ENCODE measurements at places on chromosomes 5 and 9.

GRCh38 chr9:97852399-97853055 is 499 bp upstream of the FOXE1 start:
- peaks cover 61% of the 10 kb centered on the region for H3K4me1 ChIP-seq
- DNase-seq = no peak
- H3K27ac ChIP-seq = no peak overlapping the region

- H3K4me3 ChIP-seq = no peak overlapping the region
- DNase-seq = no peak
- no peak overlapping the region for H3K27ac ChIP-seq
- no peaks in the 10 kb centered on the region for H3K36me3 ChIP-seq
- H3K4me1 ChIP-seq = no peaks in the 10 kb centered on the region
Observed at GRCh38 chr9:26054600-26055520, 376.6 kb upstream of the TUSC1 start.

GRCh38 chr5:160638161-160638742 is 213.8 kb downstream of the ATP10B start:
- H3K27ac ChIP-seq = no peak overlapping the region
- no peaks in the 10 kb centered on the region for H3K4me1 ChIP-seq
- no peak for DNase-seq
- no peak overlapping the region for H3K4me3 ChIP-seq
- no peaks in the 10 kb centered on the region for H3K27me3 ChIP-seq
- no peaks in the 10 kb centered on the region for H3K36me3 ChIP-seq

DNA sequence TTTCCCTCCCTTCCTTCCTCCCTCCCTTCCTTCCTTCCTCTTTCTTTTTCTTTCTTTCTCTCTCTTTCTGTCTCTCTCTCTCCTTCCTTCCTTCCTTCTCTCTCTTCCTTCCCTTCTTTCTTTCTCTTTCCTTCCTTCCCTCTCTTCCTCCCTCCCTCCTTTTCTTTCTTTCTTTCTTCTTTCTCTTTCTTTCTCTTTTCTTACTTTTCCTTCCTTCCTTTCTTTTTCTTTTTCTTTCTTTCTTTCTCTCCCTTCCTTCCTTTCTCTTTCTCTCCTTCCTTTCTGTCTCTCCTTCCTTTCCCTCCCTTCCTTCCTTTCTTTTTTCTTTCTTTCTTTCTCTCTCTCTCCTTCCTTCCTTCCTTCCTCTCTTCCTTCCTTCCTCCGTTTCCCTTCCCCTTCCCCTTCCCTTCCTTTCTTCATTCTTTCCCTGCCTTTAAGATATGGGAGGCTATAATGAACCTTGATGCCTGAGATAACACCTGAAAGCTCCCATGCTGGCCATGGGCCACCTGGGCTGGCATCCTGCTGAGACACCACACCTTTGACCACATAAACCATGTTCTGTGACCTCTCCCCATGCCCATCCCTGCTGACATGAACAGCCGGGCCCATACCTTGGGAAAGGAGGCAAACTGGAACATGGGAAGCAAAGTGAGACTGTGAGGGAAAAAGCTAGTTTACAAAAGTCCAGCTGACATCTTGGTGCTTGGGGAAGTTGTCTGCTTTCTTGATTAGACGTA is 197.8 kb upstream of the ZNF618 start:
- no peak for DNase-seq
- H3K27ac ChIP-seq = no peak overlapping the region
- H3K4me1 ChIP-seq = peaks cover 2% of the 10 kb centered on the region
- peaks cover 13% of the 10 kb centered on the region for H3K27me3 ChIP-seq
- no peaks in the 10 kb centered on the region for H3K36me3 ChIP-seq

DNA sequence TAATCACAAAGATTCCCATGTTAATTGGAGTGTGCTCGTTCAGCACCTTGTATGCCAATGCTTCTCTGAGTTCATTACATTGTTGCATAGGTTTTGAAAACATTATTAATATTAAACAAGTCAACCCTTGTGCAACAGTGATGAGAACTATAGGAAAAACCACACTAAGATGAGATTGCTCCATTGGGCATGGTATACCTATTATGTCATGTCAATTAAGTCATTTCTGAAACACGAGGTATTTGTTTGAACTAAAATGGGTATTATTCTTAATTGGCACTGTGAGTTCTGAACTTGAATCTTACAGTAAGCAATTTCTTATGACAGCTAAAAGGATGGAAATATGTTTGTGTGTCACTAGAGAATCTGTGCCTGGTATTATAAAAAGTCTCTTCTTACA is 447.7 kb downstream of the EFNA5 start:
- H3K4me3 ChIP-seq = no peak overlapping the region
- H3K4me1 ChIP-seq = no peaks in the 10 kb centered on the region
- no peaks in the 10 kb centered on the region for H3K27me3 ChIP-seq

DNA sequence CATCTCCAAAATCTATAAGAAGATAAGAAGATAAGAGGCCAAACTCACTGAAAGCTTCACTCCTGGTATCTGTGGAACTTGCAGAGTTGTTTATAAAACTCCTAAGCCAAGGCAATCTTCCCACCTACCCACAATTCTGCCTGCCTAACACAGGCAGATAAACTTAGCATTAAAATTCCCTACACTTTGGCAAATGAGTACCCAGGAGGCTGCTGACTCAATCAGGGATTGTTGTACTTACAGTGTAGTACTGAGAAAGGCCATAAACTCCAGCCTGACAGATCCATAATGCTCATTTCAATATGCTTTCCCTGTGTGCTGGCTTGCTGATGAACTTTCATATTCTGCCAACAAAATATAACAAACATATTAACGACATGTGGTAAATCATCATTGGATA is 725.2 kb downstream of the BRINP1 start:
- no peak overlapping the region for H3K27ac ChIP-seq
- H3K27me3 ChIP-seq = no peaks in the 10 kb centered on the region
- H3K4me1 ChIP-seq = no peaks in the 10 kb centered on the region
- no peaks in the 10 kb centered on the region for H3K36me3 ChIP-seq
- no peak for DNase-seq

DNA sequence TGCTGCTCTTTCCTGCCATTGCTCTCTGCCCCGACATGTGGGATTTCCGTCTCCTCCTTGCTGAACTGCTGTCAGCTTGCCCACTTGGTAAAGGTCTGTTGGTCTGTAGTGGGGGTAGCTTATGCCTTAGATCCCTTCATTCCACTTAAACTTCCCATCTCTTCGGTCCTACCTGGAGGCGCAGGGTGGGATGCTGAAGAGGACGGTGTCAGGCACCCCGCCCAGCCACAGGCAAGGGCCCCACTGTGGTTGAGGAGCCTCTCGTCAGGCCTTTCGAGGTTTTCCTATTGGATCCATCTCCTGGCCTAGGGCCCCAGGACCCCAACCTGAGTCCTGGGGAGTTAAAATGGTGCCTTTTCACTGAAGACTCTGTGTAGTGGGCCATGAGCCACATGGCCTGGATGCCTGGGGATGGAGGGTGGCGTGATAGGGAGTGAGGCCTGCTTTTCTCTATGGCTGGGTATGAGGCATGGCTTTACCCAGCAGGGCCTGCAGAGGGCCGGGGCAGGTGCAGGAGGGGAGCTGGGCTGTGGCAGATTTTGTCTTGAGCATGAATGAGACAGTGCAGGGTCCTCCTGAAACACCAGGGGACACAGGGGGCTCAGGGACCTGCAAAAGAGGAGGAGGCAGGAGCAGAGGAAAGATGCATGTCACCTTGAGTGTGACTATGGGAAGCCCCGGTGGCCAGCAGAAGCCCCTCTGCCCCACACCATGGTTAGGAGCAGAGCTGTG is 25.8 kb upstream of the RNF130 start:
- no peak overlapping the region for H3K4me3 ChIP-seq
- H3K27me3 ChIP-seq = no peaks in the 10 kb centered on the region
- no peaks in the 10 kb centered on the region for H3K4me1 ChIP-seq
- no peaks in the 10 kb centered on the region for H3K36me3 ChIP-seq
- H3K27ac ChIP-seq = no peak overlapping the region

GRCh38 chr5:36777105-36777757 is 99.3 kb upstream of the NIPBL start:
- no peak overlapping the region for H3K27ac ChIP-seq
- H3K4me3 ChIP-seq = no peak overlapping the region
- H3K36me3 ChIP-seq = no peaks in the 10 kb centered on the region
- no peaks in the 10 kb centered on the region for H3K4me1 ChIP-seq
- no peak for DNase-seq
- no peaks in the 10 kb centered on the region for H3K27me3 ChIP-seq

GRCh38 chr5:150213530-150213929 is 23.7 kb downstream of the SLC6A7 start:
- H3K27ac ChIP-seq = no peak overlapping the region
- H3K4me3 ChIP-seq = no peak overlapping the region
- H3K36me3 ChIP-seq = no peaks in the 10 kb centered on the region
- H3K27me3 ChIP-seq = peaks cover 12% of the 10 kb centered on the region
- H3K4me1 ChIP-seq = peaks cover 17% of the 10 kb centered on the region

- H3K27me3 ChIP-seq = no peaks in the 10 kb centered on the region
- H3K27ac ChIP-seq = no peak overlapping the region
- H3K4me3 ChIP-seq = no peak overlapping the region
- DNase-seq = no peak
- H3K36me3 ChIP-seq = no peaks in the 10 kb centered on the region
Observed at GRCh38 chr9:77943057-77943456, 88.6 kb downstream of the GNAQ start.

DNA sequence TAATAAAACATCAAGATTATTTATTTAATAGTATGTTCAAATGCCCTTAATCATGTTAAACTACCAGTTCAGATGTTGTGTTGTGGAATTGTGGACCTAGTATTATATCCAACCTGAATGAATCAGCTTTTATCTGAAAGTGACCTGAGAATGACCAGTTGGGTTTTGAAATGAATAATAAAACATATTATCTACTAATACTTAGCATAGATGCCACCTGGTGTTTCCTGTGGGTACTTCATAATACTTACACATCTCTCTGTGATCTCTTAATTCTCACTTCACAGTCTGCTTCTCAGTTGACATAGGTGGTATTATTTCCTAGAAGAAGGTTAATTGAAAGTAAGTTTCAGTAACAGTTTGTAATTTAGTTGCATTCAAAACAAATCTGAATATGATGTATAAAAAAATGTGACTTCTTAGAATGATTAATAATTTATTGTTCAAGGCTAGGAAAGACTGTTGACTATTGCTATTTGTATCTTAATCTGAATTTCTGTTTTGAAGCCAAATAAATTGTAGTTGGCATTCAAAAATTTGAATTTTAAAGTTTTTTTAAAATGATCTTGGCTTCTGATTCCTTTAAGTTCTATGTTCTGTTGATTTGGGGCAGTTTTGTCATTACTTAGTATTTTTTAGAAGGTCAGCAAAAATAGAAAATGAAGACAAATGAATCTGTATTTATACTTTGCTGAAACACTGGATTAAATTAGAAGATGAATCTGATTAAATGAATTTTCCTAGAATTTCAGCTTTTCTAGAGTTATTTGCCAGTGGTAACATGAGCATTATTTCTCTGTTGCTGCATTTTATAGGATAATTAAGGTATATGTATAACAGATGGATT is 48.2 kb downstream of the KIF2A start:
- no peaks in the 10 kb centered on the region for H3K27me3 ChIP-seq
- peak; percentile 47 for DNase-seq
- peaks cover 66% of the 10 kb centered on the region for H3K36me3 ChIP-seq
- no peaks in the 10 kb centered on the region for H3K4me1 ChIP-seq

- H3K27me3 ChIP-seq = no peaks in the 10 kb centered on the region
- no peak overlapping the region for H3K27ac ChIP-seq
- no peak overlapping the region for H3K4me3 ChIP-seq
- H3K36me3 ChIP-seq = peaks cover 25% of the 10 kb centered on the region
- H3K4me1 ChIP-seq = no peaks in the 10 kb centered on the region
Observed at GRCh38 chr5:109803854-109804253, 114.1 kb downstream of the MAN2A1 start.

DNA sequence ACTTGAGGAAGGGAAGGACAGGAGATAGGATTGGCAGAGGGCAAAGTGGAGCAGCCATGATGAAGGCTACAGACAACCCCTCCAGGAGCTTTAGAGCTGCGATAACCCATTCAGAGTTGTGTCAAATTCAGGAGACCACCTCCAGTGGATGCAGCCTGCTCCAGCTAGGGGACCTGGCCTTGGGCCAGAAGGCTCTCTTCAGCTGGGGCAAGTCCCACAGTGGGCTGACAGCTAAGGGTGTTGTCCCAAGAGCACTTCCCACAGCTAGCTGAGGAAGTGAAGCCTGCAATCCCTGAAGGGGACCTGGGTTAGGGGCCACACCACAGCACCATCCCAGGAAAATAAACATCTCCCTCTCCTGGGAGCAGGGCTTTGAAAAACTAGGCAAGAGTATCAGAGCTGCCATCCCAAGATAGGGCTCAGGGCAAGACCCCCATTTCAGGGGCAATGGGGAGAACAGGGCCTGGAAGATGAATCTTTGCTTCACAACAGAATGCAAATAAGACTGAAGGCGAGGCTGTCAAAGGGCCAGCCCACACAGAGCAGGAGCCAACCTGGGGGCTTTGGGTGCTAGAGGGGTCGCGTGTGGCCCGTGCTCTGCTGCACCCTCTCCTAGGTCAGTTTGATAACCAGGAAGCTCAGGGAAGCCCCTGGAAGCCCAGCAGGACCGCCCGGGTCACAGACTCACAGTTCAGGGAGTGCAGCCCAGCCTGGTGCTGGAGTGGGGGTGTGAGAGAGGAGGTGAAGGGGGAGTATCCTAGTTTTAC is 19.3 kb upstream of the DAPK1 start:
- no peaks in the 10 kb centered on the region for H3K4me1 ChIP-seq
- H3K4me3 ChIP-seq = no peak overlapping the region
- no peaks in the 10 kb centered on the region for H3K27me3 ChIP-seq
- no peak overlapping the region for H3K27ac ChIP-seq
- H3K36me3 ChIP-seq = no peaks in the 10 kb centered on the region

Measured in CD4-positive, alpha-beta T cell (primary cell).